Activated CD8-positive, alpha-beta T cell treated with anti-CD3 and anti-CD28 coated beads for 36 hours (primary cell): ENCODE measurements at places on chromosomes 7 and 10. TPM values are rescaled to one million over a fixed set of nuclear protein-coding genes. Genes with fewer than 3 reads are reported as not detected.

Gene SPDYE6
- not detected for total RNA-seq

Gene CXCL12
- not detected for total RNA-seq

Gene SPDYE16
- total RNA-seq: 0.23 TPM

Gene RASSF4
- 1.9 TPM for total RNA-seq

Gene EPO
- not detected for total RNA-seq

Gene CCM2
- 72.3 TPM for total RNA-seq

Gene NRF1
- total RNA-seq: 23.3 TPM

Gene KCNMA1
- total RNA-seq: 0.18 TPM

Gene TAS2R4
- 0.43 TPM for total RNA-seq

Gene HOXA7
- not detected for total RNA-seq

Gene BLNK
- total RNA-seq: not detected

Gene ABCA13
- total RNA-seq: not detected

Gene ERVW-1
- total RNA-seq: not detected

GRCh38 chr7:151056666-151057505 is 811 bp downstream of the CDK5 start:
- DNase-seq: no peak

- no peak for DNase-seq
These were observed 65.3 kb downstream of the HOXA1 start for GRCh38 chr7:27030393-27031050.

DNA sequence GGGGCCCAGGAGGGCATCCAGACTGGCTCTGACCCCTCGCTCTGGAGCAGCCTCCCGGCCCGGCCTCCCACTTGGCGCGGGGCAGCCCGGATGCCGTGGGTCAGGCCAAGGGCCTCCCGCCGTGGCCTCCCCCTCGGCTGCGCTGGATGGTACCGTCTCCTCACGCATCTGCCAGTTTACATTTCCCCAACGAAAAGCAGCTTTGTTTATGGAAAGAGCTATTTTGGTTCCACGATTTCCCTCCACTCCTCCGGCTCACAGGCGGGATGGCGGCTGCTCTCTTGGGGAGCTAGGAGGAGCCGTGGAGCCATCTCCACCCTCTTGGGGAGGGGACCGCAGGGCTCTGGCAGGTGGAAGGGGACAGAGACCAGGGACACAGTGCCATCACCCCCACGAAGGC is 93.2 kb upstream of the MYL10 start:
- DNase-seq: no peak

DNA sequence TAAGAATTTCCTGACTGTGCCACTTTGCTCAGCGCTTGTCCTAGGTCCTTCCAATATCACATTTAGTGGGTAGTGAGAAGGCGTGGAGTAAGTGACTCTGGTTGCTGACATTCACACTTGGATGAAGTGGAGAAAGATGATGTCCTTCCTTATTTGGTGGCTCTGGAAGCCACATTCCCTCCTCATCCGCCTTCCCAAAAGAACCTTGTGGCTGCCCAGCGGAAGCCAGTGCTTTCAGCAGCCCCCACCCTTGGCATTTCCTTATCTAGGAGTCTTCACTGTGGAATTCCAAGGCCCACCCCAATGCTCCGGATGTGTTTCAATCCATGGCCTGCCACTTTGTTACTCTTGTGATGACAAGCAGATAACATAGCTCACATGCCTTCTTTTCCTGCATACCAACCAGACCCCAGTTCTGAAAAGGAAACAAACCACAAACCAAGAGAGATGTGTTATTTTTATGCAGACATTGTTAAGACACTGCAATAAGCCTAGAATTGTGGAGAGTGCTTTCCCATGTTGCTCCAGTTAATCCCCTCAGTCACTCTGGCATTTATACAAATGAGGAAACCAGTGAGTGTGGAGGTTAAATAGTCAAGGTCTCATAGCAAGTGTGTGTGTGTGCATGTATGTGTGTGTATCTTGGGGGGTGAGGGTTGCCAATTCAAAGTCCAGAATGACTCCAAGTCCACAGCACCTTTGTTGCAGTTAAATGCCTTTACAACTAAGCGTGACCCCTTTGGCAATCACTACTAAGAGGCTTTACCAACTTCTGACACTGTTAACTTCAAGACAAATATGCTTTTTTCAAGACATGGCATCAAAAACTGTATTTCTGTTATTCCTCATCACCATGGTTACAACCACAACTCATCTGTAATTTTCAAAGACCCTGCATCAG is 10.3 kb upstream of the ANKRD1 start:
- DNase-seq: no peak

DNA sequence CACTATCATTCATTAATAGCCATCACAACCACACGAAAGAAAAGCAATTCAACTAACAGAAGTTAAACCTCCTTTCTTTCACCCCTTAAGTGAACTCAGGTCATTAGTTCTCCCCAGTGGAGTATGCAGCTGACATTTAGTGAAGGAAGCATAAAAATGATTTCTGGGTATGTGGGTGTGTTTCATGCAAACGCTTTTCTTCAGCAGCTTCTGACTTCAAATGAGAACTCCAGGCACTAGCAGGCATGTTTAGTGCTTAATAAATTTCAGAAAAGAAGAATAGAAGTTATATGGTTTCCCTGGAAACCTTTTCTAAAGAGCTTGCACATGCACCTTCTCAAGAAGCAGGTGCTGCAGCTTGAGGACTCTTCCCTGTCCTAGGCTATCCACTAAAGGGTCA is 62.5 kb downstream of the PIK3CG start:
- no peak for DNase-seq

GRCh38 chr7:70008466-70008865 is 410.2 kb downstream of the AUTS2 start:
- DNase-seq: no peak

DNA sequence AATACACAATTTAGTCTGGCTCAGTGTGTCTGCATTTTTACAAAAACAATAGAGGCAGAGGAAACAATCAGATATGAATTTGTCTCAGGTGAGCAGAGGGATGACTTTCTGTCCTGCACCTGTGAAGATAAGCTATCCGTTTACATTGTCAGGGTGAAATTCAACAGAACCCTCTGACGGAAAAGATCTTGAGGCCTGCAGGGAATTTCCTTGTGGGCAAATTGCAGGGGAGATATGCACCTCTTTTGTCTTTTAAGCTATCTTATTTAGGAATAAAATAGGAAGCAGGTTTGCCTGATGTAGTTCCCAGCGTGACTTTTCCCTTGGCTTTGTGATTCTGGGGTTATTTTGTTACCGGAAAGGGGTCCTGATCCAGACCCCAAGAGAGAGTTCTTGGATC is 325.1 kb downstream of the GALNT17 start:
- DNase-seq: no peak

DNA sequence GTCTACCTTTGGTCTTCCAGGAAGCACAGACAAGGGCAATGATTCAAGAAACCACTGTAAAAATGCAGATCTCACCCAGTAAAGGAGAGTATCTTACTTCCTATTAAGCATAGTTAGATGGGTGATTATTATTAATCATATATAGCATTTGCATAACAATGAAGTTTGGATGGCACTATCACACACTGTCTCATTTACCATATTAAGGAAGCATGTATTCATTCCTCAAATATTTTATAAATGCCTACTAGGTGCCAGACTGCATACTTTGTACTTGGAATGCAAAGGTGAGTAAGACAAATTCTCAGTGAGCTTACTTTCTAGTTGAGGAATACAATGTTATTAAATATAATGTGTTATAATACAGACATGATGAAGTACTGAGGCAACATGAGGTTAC is 53.9 kb upstream of the SKAP2 start:
- DNase-seq: no peak

- no peak for DNase-seq
These were observed 457.3 kb upstream of the SEMA3A start for GRCh38 chr7:84651876-84652275.

DNA sequence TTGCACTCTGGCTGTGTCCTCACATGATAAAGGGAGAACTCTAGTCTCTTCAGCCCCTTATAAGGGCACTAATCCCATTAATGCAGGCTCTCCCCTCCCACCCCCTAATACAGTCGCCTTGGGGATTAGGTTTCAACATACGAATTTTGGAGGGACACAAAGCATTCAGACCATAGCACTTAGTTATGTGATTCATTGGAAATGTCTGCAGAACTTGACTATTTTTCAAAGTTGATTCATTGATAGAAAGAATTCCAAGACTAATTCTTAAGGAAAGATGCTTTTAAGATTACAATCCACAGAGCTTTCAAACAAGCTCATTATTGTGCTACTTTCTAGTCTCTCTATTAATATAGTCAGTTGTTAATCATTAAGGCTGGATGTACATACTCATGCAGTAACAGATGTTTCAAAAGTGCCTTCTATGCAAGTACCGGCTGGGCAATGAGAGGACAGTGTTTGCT is 85.3 kb upstream of the RPA3 start:
- DNase-seq: no peak

- DNase-seq: peak; percentile 24
These were observed 235.0 kb upstream of the PLPP4 start for GRCh38 chr10:120221873-120222485.

- no peak for DNase-seq
These were observed 34.4 kb upstream of the SLC29A4 start for GRCh38 chr7:5248201-5248885.

- no peak for DNase-seq
These were observed 10.6 kb downstream of the SHLD2 start for GRCh38 chr10:87105446-87106124.

DNA sequence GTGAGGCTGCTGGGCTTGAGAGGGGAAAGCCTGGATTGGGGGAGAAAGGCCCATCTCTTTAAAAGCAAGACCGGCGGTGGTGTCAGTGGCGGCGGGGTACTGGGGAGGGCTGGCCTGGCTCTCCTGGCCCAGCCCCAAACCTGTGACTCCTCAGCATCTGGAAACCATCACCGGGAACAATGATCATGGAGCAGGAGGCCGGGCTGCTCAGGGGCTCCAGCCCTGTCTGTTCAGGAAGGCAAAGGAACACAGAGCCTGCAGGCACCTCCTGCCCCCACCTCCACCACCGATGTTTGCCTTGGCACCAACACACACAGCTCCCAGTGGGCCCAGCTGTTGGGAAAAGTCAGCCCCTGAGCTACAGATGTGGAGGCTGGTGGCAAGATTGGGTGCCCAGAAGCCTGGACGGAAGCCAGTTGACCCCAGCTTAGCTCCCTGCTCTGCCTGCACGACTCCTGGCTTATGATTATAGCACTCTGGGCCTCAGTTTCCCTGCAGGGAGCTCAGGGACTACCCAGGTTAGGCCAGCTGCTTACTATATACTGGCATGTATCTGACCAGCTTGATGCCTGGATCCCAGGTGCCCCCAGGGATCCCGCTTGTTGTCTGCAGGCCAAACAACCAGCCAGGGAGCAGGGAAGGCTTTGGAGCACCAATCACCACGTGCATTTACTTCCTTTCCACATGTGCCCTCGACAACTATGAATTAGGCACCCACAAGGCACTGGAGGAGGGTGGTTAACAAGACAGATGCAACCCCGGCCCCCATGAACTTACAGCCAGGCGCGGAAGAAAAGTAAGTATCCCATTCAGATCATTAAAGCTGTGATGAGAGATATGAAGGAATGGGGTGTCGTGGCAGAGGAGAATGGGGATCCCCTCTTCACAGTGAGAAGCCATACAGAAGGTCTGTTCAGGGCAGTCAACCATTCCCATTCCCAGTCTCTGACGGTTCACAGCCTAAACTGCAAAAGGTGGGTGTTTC is 37.3 kb downstream of the ZCCHC24 start:
- DNase-seq: no peak

DNA sequence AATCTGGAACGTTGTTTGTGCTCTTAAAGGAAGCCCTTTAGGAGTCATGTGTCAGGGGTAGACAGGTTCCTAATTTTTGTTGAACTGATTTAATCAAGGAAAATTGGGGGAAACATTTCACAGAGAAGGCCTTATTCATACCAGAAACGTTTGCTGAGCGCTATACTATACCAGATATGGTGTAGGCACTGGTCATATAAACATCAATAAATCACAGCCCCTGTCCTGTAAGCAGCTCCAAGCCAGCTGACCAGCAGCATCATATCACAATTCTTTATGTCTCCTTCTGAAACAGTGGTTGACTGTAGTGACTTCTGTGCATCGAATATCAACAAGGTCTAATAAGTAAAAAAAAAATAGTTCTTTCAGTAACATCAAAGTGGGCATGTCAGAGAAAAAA is 1.1 kb downstream of the TMEM178B start:
- DNase-seq: no peak

GRCh38 chr10:67819768-67820204 is 18.2 kb downstream of the DNAJC12 start:
- DNase-seq: peak; percentile 38

GRCh38 chr7:108037140-108037539 is 34.2 kb upstream of the LAMB1 start:
- no peak for DNase-seq

DNA sequence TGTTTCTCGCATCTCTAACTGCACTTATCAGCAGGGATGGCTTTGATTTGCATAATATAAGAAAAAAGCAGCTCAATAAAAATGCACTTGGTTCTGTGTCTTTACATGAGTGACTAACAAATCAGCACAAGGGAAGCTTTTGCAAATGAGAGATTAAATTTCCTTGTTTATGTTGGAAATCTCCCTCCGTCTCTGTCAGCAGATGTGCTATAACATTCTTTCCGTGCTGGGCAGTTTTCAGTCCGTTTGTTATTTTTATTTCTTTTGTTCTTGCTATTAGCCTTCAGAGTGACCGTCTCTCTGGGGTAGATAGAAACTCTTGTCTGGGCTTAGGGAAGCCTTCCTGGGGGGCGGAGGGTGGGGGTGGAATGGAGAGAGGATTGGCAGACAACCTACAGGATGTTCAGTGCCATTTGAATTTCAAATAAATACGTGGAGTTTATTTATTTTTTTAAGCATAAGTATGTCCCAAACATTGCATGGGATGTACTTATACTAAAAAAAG is 96.0 kb downstream of the GATA3 start:
- DNase-seq: no peak

DNA sequence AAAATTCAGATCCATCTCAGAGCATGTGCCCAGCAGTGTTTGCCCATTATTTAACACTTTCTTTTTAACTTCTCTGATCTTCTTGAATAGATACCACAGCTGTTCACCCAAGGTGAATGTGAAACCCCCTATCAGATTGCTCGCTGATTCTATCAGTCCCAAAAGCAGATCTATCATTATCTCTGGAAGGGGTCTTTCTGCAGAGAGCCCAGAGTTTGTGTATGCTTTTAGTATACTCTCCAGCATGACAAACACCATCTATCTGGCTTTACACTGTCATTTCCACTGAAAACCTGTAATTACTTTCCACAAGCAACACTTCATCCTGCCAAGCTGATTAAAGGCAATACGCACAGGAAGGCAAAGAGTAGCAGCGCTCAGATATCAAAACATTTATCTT is 168.2 kb downstream of the CACNA2D1 start:
- DNase-seq: no peak

GRCh38 chr7:129012641-129013040 is 42.3 kb downstream of the TNPO3 start:
- DNase-seq: no peak
